ENCODE measurements at places on chromosomes 12 and 14.

- DNase-seq: peak; percentile 67
Observed at GRCh38 chr14:29016050-29016900, 249.7 kb downstream of the FOXG1 start.

DNA sequence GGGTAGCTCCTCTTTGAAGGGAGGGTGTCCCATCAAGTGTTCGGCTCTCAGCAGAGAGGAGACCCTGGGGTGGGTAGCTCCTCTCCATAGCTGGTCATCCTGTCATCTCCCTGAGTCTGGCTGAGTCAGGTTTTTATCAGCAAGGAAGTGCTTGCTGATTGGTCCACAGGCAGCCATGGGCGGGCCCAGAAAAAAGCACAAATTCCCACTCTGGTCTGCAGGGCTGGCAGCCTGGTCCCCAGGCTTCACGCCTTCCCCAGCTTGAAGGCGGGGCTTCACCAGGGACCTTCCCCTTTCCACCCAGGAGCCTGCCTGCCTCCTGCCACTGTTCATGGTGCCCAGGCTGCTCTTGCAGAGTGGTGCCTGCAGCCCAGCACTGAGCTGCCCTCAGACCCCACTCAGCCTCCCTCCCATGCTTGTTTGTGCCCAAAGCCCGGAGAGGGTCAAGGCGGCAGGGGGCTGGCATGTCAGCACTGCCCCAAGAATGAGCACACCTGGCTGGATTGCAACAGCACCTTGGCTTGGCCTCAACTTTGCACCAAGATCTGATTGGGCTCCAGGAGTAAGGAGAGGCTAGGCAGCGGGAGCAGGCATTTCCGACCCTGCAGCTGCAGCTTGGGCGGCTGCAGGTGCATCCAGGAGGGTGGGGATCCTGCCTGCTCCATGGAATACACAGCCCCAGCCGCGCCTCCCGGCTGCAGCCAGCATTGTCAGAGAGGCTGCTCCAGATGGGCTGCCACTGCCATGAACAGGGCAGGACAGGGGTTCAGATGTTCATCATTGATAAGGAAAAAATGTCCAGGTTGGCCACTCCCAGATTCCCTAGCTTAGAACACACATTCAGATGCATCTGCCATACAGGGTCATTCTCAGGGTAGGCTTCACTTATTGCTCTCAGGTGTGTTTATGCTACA lies 22.0 kb upstream of the WDR89 start:
- no peak for DNase-seq

GRCh38 chr12:55072083-55072482 lies 52.3 kb downstream of the NEUROD4 start:
- no peak for DNase-seq

GRCh38 chr12:67921286-67921685 lies 68.0 kb upstream of the IFNG-AS1 start:
- no peak for DNase-seq

GRCh38 chr14:67837011-67837624 lies 17.5 kb downstream of the RAD51B start:
- peak; percentile 87 for DNase-seq

- no peak for DNase-seq
Observed at GRCh38 chr12:51533799-51534198, 57.2 kb upstream of the SCN8A start.

GRCh38 chr12:125114365-125115141 lies 49.3 kb downstream of the AACS start:
- no peak for DNase-seq

DNA sequence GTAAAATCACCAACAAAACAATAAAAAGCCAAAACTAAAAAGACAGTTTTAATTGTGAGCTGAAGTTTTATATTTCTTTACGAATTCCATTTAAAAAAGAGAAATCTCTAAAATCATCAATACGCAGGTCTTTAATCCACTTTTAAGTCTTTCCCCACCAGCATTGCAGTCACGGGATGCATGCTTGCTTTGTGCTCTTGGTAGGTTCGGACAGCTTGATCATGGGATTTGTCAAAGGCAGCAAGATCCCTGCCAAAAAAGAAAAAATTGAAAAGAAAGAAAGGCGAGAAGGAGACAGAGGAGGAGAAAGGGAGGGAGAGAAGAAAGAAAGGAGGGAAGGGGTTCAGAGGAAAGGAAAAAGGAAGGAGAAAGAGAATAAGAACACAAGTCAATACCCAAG lies 4.7 kb upstream of the HAL start:
- DNase-seq: no peak

GRCh38 chr14:35369701-35370191 lies 34.8 kb downstream of the NFKBIA start:
- DNase-seq: no peak

GRCh38 chr12:52323416-52324152 lies 2.4 kb upstream of the KRT83 start:
- DNase-seq: no peak

- DNase-seq: peak; percentile 40
Observed at GRCh38 chr14:35414365-35414764, 9.8 kb upstream of the NFKBIA start.

- peak; percentile 40 for DNase-seq
Observed at GRCh38 chr12:69500631-69501030, 30.4 kb downstream of the FRS2 start.

DNA sequence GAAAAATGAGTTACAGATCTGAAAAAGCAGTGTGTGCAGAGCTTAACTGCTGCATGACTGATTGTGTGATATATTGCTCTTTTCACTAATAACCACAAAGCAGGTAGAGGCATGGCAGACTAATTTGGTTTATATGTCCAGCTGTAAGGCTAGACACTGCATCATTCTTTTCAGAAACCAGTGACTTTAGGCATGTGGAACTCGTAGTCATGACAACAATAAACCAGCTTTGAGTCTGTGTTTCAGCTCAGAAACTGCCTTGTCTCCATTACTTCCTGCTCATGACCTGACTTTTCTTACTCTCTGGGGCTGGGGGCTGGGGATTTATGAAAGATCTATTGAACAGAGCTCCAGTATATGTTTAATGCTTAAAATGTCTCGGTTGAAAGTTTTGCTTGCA lies 146.8 kb upstream of the LRIG3 start:
- DNase-seq: peak; percentile 68

DNA sequence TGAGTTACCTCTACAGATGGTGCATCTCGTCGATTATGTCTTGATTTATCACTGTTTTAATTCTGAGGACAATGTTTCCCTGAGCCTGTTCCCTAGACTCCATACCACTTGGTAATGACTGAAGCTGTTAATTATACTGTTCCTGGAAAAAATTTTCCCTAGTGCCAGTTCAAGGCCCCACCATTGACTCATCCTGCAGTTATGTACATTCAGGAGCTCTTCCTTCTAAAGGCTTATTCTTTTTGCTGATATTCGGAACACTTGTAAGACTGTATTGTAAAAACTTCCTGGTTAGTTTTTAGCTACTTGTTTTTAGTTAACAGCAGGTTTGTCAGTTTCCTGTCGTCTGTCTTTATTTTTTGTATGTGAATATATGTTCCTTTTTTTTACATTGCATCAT lies 30.4 kb upstream of the PPP2R5E start:
- peak; percentile 21 for DNase-seq

DNA sequence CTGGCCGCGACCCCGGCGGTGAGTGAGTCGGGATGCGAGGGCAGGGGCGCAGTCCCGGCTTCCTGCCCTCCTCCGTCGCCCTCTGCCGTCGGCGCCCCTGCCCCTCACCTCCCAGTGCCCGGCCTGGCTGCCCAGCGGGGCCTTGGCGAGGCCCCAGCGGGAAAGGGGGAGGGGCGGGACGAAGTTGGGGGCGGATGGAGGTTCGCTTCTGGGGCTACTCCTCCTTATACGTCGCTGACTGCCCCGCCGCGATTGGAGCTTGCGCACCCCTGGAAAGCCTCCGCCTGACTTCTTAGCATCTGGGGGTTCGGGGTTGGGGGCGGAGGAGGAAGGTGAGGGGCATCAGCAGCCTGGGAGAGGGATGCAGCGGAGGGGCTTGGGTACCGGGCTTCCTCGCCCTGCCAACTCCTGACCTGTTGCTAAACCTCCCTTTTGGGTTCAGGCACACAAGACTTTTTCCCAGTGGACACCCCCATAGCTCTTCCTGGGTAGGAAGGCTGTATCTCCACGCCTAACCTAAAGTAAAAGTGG lies 406 bp downstream of the TMEM263 start:
- peak; percentile 83 for DNase-seq

GRCh38 chr14:78567343-78567742 lies 397.2 kb downstream of the NRXN3 start:
- no peak for DNase-seq

DNA sequence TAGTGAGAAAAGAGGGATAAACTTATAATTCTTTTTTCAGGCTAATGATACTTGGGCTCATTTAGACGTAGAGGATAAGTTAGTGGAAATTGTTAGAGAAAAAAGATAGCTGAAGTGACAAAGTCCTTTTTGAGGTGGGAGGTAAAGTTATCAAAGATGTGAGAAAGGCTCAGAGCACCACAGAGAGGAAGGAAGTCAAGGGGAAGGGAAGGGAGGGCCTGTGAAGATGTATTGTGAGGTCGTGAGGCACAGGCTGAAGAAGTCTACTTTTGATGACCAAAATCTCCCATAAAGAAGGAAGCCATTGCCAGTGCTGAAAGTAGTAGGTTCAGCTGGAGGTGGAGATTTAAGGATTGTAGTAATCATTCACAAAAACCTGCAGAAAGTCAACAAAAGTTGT lies 19.4 kb upstream of the PTGDR start:
- DNase-seq: no peak

- peak; percentile 88 for DNase-seq
Observed at GRCh38 chr12:56029666-56030293, 8.9 kb downstream of the IKZF4 start.

- no peak for DNase-seq
Observed at GRCh38 chr12:117040496-117040895, 58.7 kb downstream of the TESC start.

- DNase-seq: no peak
Observed at GRCh38 chr14:41549282-41549681, 57.4 kb upstream of the LRFN5 start.

DNA sequence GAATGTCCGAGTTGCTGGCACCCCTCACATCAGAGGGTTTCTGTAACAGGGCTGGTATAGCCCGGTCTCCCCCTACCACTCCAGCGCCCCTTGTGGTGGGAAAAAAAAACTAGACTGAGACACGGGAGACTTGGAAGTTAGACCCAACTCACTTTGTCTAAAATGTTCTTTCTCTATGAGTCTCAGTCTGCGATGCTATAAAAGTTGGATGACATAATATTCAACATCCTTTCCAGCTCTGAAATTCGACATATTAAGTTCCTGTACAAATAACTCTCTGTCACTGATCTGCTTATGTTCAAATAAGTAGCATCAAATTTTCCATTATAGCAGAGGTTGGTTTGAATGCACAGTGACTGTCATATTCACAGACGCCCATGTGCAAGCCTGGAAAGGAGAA lies 25.7 kb upstream of the TC2N start:
- DNase-seq: no peak

DNA sequence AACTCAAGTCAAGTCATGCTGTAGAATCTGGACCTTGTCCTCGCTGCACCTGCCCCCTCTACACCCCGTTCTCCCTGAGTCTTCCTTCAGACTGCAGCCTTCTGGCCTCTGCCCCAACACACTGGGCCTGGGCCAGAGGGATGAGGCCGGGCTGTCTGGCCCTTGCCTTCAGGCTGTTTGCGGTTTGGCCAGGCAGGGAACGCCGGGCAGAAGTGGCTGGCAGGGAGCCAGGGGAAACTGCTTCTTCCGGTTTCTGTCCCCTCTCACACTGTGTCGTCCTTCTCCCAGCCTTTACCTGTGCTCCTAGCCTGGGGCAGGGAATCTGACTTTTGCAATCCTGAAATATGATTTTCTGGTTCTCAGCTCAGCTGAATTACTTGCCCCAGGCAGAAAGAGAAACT lies 13.5 kb downstream of the DGLUCY start:
- DNase-seq: no peak

DNA sequence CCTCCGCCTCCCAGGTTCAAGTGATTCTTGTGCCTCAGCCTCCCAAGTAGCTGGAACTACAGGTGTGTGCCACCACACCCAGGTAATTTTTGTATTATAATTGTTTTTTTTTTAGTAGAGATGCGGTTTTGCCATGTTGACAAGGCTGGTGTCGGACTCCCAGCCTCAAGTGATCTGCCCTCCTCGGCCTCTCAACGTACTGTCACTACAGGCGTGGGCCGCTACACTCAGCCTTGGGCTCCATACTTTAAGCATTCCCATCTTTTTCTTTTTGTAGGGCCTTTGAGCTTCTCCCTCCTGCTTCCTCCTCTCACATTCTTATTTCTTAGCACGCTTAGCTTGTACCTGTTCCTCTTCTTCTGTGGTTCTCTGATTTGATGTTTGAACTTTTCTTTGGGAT lies 62.8 kb downstream of the SERPINA3 start:
- DNase-seq: no peak

DNA sequence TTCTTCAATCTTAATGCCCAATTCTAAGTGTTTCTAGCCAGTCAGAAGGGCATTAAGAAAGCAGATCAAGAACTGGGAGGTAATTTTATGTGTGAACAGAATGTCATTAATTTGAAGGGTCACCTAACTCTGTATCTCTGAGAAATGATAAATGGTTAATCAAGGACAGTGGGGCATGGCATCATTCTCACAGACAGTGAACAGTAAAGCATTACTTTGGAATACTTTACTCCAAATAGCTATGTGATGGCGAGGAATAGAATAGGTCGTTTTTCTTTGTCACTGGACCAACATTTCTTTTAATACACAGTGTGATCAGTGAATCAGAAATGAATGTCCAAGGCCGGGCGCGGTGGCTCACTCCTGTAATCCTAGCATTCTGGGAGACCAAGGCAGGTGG lies 166.1 kb upstream of the KRR1 start:
- DNase-seq: no peak

- DNase-seq: no peak
Observed at GRCh38 chr14:103607822-103608221, 21.2 kb upstream of the KLC1 start.

GRCh38 chr12:24036438-24037216 lies 87.2 kb upstream of the SOX5 start:
- no peak for DNase-seq

- peak; percentile 31 for DNase-seq
Observed at GRCh38 chr14:34733245-34733644, 18.9 kb upstream of the CFL2 start.

DNA sequence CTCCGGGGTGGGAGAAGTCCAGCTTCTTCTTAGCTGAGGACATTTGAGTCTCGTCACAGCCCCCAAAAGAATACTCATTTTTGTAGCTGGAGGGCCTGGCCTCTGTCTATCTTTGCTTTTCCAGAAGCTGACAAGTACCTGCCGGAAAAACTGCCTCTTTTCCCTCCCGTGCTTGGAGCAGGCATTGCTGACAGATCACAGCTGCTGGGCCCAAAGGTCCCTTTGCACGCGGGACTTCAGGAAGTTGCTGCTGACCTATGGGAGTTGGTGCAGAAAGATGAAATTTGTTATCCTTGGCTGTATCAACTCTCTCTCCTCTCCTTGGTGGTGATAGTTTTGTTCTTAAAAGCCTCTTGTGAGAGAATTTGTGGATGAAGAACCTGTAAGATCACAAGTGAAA lies 92.8 kb downstream of the PAPOLA start:
- no peak for DNase-seq

GRCh38 chr14:25178255-25178654 lies 128.3 kb upstream of the STXBP6 start:
- no peak for DNase-seq

DNA sequence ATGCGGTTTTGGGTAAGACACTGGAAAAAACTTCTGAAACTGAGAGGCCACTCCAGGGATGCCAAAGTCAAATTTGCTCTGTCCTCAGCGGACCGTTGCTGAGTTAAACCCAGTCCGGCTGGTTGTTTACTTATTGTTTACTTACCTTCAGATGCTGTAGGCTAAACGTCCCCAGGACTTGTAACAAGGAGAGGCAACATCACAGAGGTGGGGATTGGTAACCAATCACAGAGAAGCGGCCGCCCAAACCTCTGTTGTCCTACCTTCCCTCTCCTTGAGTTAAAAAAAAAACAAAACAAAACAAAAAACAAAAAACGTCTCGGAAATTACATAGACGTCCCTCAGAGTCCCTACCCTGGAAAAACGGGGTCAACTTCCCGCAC lies 380 bp downstream of the ANO2 start:
- peak; percentile 34 for DNase-seq
